Transverse colon (tissue), 4 donors: ENCODE measurements at places on chromosomes 16 and 17.

GRCh38 chr17:36673068-36673467, 71.7 kb downstream of the MRM1 start:
- DNase-seq: no peak

DNA sequence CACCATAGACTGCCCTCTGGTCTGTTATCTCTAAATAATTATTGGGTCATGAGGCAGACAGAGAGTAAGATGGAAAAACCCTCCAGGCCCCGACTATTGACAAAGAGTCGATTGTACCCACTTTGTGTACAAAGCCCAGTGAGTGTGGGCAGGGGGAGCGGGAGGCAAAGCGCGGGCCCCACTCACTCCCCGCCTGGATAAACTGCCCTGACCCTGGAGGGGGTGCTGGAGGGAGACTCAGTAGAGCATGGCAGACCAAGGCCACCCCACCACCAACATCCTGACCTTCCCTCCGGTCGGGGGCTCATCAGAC, 11.2 kb upstream of the CPSF4L start:
- no peak for DNase-seq

DNA sequence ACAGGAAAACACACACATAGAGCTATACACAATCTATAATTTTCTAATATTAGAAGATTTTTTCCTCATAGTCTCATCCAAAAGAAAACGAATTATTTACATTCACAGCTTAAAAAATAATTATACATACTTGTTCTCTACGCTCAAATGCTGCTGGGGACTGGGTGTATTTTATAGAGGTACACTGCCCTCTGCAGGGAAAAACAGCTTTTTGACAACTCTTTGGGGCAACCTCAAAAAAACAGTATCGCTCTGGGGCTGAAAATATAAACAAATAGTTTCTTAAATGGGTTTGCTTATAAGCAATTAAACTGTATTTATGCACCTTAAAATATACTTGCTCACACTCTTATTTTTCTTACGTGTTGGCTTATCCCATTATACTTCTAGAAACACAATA, 261.8 kb upstream of the PSMD7 start:
- DNase-seq: peak; percentile 11

GRCh38 chr17:64572682-64573154, 65.9 kb downstream of the CEP95 start:
- no peak for DNase-seq

DNA sequence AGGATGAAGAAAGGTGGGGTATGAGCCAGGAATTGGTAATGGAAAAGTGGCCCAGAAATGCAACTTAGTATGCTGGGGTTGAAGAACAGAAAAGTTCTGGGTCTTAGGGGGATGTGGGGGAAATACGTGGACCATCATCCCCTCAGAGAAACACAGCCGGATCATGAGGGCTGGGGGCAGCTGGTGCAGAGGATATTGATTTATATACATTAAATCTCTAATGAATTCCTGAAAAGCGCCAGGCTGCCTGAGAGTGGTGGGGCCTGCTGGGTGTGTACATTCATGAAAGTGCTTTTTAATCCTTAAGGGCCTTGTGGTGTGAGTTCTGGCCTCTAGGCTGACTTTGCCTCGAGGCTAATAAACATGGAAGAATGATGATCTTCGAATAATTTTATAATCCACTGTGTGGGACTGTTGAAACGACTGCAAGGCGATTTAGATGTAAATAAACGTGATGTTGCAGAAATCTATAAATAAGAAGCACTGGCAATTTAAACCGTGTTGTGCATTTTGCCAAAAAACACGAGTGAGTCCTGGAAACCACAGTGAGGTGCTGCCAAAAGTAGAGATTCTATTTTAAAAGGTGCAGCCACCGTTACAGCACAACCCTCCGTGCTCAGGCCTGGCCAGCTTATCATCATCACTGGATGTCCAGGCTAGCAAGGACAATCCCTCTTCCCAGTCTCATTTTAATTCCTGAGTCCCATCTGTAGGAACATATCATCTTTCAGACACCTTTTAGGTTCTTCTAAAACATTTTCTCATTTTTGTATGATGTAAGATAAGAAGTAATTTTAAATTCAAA, 32.1 kb downstream of the PRKAR1A start:
- DNase-seq: no peak

GRCh38 chr17:42286411-42287221, 1.7 kb upstream of the STAT5A start:
- peak; percentile 24 for DNase-seq

- DNase-seq: no peak
Measured at GRCh38 chr17:75595284-75595919, 7.8 kb downstream of the MYO15B start.

GRCh38 chr16:76577003-76577402, 299.8 kb downstream of the CNTNAP4 start:
- no peak for DNase-seq

DNA sequence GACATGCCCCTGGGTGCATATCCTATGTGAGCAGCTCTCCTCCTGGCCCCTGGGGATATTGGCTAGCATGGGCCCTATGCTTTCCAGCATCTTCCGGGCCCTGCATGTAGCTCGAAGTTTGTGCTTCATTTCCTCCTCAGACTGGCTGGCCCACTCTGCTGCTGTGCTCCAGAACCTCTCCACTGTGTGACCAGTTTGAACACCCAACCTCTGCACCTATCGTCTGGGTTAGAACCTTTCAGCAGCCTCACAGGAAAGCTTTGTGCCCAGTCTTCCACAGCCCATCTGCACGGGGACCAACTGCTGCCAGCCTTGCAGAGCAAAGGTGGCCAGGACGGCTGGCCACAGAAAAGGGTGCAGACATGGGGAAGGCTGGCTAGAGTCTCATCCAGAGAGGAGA, 10.2 kb upstream of the CLEC18B start:
- DNase-seq: no peak

DNA sequence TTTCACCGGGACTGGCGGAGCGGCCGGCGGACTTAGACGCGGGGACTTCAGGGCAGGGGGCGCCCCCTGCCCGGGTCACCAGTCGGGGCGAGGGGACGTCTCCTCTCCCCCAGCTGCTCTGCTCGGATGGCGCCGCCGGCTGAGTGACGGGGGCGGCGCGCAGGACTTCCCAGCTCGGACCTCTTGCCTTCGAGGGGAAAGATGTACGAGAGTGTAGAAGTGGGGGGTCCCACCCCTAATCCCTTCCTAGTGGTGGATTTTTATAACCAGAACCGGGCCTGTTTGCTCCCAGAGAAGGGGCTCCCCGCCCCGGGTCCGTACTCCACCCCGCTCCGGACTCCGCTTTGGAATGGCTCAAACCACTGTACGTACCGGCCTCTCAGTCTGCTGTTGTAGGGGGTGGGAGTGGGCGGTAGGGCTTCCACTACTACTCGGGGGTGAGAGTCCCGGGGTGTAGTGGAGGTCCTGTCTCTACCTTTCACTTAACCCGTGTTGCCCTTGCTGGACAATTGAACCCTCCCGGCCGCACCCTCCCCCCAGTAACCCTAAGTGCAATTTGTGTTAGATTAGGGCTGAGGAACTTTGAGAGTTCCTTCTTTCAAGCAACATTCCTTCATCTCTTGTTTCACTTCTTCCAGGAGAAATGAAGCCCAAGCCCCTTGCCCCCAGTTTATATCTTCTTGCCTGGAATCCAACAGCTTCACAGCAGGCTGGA, 21.9 kb downstream of the GJD3 start:
- DNase-seq: peak; percentile 35

- DNase-seq: no peak
Measured at GRCh38 chr16:88784856-88785105, 239 bp downstream of the PIEZO1 start.

GRCh38 chr17:41416479-41416878, 7.9 kb downstream of the KRT37 start:
- no peak for DNase-seq
